Stimulated activated CD8-positive, alpha-beta memory T cell treated with anti-CD3 and anti-CD28 coated beads, Interleukin-15, amount 100 ng/mL, for 4 hours (primary cell): ENCODE measurements at places on chromosomes 16 and 17.

DNA sequence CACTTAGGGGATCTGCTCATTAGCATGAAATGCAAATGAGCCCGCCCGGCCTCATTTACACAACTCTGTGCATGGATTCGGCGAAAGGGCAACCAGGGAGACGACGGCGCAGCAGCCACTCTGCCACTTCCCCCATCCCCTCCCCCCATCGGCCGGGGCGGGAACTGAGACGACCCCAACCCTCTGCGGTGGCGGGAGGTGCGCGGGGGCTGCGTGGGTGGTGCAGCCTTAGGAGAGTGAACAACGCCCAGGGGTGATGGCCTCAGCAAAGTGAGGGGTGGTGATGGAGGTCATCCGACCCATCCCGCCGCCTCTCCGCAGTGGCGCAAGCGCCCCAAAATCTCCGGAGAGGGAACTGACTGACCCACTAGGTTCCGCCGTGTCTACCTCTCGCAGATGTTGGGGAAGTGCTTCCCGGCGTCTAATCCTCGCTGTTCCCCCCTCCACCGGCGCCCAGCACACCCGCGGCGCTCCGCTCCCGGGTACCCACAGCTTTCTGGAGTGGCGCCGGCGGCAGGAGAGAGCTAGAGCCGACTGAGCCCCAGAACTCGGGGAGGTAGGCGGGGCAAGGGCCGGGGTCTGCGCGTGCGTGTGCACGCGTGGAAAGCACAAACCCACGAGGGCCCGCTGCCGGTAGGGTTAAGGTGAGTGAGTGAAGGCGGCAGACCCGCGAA lies 1.4 kb upstream of the CACNA1G start:
- DNase-seq, result no peak

- DNase-seq, result no peak
These were observed 1.8 kb upstream of the ADAT1 start for GRCh38 chr16:75624921-75625334.

DNA sequence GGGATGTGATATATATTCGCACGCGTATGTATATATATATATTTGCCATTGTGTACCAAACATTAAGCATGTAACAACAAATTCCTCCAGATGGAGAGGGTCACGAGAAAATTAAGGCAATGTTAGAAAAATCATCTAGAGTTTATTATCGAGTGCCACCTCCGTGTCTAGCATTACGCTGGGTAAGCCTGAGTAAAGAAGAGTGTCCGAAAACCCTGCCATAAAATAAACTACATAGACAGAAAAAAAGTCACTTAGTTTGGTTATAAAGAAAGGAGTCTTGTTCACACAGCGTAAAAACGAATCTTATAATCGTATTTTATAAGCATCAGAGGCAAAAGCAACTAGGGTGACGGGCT lies 644 bp upstream of the RHOT1 start:
- DNase-seq, result no peak

- DNase-seq, result no peak
These were observed 185.9 kb downstream of the C16orf95 start for GRCh38 chr16:87131061-87131995.

DNA sequence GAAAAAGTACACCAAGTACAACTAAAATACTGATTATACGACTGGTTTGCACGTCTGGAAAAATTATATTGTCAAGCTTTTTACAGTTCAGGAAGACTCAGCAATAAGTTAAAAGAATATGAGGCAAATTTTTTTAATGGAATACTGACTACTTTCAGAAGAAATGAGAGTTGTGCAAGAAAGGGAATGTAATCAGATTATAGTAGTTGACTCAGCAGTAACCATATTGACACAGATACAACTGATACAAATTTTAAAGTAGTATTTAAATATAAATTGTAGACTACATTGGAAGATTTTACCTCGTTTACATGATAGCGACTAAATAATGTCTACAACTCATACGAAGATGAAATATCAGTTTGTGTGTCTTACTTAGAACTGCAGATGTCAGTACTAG lies 16.7 kb downstream of the ASGR2 start:
- DNase-seq, result no peak

GRCh38 chr16:25134166-25134700 lies 22.7 kb downstream of the LCMT1 start:
- DNase-seq, result no peak

GRCh38 chr17:321386-321941 lies 31.1 kb downstream of the RPH3AL start:
- DNase-seq, result no peak

- DNase-seq, result no peak
These were observed 7.8 kb upstream of the BIRC5 start for GRCh38 chr17:78206298-78206697.

GRCh38 chr16:79301051-79301450 lies 299.5 kb downstream of the MAF start:
- DNase-seq, result no peak

DNA sequence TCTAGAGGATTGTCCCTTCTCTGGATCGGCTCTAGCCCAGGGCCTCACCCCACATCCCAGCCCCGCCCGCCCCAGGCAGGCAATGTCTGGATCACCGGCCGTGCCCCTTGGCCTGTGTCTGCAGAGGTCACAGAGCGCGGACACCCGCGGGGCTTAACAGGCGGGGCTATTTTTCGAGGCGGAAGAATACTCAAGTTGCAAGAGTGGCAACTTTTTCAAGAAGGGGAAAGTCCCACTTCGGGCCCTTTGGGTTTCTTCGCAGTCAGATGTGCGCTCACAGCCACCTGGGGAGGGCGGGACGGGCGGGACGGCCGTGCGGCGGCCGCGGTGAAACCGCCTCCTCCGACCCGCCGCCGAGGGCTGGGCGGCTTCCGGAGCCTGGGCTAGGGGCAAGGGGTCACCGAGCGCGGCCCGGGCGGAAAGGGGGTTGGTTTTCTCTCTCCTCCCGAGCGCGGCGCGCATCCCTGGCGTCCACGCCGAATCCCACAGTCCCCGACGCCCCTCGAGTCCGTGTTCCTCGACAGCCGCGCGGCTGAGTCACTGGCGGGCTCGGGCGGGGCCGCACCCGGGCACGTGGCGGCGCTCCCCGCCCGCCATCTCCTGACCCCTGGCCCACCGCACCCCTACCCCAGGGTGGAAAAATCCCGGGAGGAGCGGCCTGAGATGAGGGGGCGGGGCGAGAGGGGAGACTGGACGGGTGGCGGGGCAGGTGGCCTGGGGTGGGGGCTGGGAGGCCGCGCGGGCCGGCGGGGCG lies 1.2 kb upstream of the PFN1 start:
- peak; percentile 67 for DNase-seq

DNA sequence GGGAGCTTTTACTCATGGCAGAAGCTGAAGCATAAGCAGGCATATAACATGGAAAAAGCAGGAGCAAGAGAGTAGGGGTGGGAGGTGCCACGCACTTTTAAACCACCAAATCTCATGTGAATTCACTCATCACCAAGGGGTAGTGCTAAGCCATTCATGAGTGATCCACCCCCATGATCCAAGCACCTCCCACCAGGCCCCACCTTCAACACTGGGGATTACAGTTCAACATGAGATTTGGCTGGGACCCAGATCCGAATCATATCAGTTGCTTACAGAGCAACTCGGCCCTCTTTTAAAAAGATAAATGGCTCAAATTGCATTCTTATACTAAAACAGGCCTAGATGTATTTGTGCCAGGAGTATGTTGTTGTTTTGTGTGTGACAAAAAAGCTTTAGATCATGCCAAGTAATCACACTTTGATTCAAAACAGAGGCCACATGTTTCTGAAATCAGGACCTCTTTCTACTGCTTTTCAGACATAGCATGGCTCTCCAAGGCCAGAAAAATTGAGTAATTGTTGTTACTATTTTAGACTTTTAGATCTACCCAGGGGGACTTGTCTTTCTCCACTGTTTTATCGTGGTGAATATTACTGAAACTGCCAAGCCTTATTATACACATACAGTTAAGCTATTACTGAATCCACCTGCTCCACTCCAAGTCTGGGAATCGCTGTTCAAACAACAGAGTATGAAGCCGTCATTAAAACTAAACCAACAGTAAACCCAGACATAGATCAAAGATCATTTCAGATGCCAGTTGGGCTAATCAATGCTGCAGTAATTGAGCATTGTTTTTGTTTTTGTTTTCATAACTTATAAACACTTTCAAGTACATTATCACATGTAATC lies 163.3 kb downstream of the KCNJ2 start:
- no peak for DNase-seq

DNA sequence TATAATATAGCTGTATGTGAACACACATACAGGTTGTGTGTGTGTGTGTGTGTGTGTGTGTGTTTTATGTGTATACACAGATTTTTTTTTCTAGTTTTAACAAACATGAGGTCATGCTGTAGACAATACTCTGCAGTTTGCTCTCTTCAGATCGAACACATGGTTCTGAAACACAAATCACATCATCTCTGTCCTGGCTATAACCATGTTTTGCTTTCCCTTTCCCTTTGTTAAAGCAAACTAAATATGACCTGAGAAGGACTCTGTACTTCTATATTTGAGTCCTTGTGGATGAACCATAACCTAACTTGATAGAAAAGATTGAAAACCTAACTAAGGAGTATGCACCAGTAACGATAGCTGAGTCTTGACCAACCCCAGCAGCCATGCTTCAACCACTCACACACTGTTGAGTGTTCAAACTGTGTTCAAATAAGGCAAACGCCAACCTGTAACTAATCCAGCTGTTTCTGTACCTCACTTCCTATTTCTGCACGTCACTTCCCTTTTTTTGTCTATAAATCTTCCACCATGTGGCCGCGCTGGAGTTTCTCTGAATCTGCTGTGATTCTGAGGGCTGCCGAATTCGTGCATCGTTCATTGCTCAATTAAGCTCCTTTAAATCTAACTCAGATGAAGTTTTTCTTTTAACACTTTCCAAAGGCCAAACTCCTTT lies 303.8 kb downstream of the HS3ST3B1 start:
- no peak for DNase-seq

DNA sequence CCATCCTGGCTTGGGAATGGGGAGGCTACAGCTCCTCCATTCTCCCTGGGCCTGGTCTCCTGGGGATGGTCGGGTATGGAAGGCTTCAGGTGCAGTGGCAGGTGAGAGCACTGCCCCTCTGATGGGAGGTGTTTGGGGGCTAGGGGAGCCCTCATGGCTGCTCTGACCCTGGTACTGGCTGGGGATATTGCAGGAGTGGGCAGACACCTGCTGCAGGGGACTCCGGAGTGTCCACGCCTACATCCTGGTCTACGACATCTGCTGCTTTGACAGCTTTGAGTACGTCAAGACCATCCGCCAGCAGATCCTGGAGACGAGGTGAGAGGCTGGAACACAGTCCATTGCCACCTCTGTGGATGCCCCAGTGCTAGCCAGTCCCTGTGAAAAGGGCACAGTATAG lies 8.8 kb downstream of the RASL10B start:
- DNase-seq, result no peak

- no peak for DNase-seq
These were observed 16.1 kb downstream of the AMFR start for GRCh38 chr16:56409195-56409594.

DNA sequence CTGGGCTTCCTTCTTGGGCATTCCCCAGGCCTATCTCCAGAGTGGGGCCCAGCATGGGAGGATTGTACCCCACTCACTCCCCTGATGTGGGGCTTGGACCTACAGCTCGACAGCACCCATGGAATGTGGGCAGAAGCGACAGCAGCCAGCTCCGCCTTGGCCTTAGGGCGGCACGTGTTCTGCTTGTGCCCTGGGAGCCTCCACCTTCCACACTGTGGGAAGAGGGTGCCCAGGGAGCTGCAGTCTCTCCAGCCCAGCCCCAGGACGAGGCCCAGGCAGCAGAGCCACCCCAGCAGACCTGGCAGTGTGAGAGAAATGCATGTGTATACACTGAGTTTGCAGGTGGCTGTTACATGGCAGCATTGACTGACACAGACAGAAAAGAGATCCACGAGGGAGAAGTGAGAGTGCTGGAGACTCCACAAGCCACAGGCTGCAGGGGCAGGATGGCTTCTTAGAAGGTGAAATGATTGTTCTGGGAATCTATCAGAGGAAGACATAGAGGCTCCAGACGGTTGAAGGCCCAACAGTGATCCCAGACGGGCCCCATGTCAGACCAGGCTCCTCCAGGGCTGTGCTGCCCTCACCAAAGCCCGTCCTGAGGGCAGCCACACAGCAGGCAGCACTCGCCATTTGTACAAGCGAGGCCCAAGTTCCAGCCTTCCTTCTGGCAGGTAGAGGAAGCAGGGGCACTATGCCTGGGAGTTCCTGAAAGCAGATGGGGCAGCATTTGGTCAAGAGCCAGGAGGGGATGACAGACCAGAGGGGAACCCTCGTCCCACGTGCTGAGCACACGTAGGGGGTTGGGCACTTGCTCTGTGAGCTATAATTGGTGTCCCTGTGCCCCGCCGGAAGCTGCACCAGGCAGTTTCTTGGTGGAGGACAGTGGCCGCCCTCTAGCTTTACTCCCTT lies 2.8 kb upstream of the DNASE1 start:
- no peak for DNase-seq

DNA sequence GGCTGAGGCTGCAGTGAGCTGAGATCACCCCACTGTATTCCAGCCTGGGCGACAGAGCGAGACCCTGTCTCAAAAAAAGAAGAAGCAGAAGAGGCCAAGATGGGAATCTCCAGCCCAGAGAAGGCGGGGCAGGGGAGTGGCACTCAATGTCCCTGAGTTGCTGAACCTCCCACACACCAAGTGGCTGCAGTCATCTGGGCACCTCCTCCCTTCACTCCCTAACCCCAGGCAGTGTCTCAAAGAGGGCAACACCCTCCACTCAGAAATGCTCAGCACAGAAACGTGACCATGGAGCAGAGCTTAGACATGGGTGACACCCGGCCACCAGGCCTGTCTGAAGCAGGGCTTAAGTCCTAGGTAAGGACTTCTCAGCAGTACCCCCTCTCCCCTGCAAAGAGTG lies 36.3 kb upstream of the BCAR1 start:
- no peak for DNase-seq

GRCh38 chr16:53948734-53949430 lies 244.9 kb downstream of the FTO start:
- no peak for DNase-seq

DNA sequence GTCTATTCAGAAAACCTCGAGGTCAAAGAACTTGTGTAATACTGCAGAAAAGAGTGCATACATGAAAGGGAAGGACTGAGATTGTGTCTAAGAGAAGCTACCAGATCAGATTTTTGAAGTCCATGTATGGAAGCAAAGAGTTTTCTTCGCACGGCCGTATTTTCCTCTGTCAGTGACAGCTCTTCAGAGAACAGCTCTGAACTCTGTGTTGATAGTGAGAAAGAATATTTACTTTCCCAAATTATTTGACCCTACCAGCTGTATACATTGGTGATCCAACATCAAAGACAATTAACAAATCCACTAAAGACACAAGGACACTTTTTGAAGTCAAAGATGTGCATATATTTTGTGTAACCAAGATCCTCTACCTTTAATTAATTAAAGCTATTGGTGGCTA lies 107.8 kb upstream of the PSMD7 start:
- DNase-seq, result no peak

- DNase-seq, result no peak
These were observed 39.0 kb downstream of the NEUROD2 start for GRCh38 chr17:39568702-39569101.
